ENCODE measurements at places on chromosomes 3 and 15.
A peak's percentile ranks its signal among the peaks of the same experiment; 100 is the strongest.

GRCh38 chr3:105139881-105140560 lies 226.7 kb upstream of the ALCAM start:
- DNase-seq: no peak

DNA sequence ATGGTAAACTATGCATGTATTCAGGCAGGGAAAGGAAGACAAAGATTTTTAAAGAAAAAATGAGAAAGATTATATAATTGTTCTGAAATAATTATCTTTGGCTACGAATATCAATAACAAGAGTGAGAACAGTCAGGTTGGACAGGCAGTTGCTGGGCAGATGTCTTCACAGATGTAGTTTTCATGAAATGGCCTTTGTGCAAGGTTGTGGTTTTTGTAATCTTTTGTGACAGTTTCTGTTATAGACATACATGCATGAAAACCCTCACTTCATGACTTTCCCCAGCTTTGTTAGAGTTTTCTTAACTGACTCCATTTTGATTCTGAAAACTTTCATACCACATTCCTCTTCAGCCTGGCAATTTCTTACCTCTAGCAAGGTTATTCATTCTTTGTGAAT lies 34.9 kb upstream of the SLC25A36 start:
- no peak for DNase-seq

DNA sequence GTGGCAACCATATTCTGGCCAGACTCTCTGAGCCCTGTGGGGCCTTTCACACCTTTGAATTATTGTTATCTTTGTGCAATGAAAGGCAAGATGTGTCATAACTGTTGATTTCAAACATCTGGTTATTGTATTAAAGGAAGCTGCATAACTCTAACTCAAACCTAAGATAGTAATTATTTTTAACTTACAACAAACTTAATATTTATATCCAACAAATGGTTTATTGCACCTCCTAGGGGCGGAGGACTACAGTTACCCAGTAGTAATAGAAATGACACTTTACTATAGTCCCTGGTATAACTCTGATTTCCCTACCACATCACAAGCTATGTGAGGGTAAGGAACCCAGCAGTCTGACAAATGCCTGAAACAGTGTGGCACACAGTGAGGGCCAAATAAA lies 363.9 kb upstream of the SUCLG2 start:
- DNase-seq: no peak

DNA sequence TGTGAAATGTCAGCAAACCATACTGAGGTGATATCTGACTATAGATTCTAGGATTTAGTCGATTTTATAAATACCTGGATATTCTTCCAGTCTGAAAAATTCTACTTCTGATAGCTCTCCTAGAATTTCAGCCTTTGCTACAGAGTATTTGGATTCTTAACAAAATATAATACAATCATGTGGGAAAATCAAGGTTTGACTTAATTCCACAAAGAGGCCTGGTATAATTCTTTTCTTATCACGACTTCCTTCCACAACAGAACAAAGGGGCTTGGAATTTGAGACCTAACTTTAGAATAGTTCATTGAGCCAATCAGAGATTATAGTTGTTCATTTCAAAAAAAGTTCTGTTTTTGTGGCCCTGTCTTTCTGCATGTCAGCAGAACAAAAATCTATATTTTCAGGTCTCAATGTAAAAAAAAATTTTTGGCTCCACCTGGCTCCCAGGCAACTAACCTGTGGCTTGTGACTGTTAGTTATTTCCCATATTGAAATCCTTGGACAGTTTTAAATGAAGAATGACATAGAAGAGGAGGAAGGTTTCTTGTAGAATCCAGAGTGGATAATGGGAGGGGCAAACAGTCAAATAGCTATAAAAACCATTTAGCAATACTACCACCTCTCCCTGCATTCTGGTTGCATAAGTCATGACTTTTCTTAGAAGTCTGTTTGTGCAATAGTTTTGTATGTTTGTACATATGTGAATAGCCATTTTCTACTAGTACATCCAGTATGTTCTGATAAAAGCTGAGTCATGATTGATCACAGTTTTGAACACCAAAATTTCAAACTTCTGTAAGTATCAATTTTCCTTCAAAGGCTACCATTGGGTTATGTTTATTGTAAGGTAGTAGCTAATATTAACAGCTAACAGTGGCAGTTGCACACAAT lies 4.0 kb downstream of the TM4SF1 start:
- peak; percentile 94 for DNase-seq

DNA sequence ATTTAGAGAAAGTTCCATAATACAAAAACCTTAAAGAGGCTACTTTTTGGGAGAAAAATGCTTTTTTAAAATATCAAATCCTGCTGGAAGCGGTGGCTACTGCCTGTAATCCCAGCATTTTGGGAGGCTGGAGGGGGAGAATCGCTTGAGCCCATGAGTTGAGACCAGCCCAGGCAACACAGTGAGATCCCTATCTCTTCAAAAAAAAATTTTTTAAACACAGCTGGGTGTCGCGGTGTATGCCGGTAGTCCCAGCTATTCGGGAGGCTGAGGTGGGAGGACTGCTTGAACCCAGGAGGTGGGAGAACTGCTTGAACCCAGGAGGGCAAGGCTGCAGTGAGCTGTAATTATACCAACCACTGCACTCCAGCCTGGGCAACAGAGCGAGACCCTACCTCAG lies 14.2 kb downstream of the SLTM start:
- DNase-seq: no peak

GRCh38 chr3:155587581-155587980 lies 157.3 kb downstream of the PLCH1 start:
- DNase-seq: no peak

DNA sequence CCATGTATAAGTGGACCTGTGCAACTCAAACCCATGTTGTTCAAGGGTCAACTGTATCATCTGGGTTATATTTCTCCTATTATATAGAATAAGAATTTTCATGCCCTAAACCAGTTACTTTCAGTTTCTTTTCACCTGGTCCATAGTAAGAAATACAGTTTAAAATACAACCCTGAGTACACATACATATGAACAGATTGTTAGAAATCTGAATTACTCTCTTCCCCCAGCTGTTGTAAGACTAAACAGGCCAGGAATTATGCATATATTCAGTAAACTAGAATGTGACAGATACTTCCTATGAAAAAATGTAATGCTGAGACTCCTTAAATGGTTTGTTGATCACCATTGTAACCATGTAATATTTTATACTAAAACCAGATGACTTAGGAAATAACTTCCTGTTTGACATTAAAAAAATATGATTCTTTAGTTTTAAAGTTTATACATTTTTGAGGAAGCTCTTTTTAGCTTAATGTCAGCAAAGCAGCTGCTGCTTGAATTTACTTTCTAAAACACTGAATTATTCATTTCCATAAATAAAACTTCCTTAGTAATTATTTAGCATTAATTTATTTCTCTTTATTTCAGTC lies 52.5 kb upstream of the ZCWPW2 start:
- peak; percentile 18 for DNase-seq

- peak; percentile 1 for DNase-seq
Measured at GRCh38 chr15:33194237-33194636, 277 bp downstream of the FMN1 start.

GRCh38 chr3:53155760-53156159 lies 5.2 kb upstream of the PRKCD start:
- DNase-seq: no peak

DNA sequence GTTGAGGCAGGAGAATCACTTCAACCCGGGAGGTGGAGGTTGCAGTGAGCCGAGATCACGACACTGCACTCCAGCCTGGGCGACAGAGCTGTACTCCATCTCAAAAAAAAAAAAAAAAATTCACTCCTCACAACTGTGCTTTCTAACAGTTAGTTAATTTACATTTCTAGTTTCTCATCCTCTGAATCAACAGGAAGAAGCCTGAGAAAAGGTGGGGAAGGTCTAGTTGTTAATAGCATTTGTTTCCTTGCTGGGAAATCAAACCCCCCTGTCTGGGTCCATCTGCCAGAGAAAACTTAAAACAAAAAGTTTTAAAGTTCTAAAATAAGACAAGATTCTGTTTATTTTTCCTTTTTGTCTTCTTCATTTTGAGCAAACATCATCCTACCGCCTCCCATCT lies 62.3 kb downstream of the TMEM39A start:
- DNase-seq: no peak

- DNase-seq: peak; percentile 28
Measured at GRCh38 chr15:27358751-27359434, 387.9 kb downstream of the GABRG3 start.

DNA sequence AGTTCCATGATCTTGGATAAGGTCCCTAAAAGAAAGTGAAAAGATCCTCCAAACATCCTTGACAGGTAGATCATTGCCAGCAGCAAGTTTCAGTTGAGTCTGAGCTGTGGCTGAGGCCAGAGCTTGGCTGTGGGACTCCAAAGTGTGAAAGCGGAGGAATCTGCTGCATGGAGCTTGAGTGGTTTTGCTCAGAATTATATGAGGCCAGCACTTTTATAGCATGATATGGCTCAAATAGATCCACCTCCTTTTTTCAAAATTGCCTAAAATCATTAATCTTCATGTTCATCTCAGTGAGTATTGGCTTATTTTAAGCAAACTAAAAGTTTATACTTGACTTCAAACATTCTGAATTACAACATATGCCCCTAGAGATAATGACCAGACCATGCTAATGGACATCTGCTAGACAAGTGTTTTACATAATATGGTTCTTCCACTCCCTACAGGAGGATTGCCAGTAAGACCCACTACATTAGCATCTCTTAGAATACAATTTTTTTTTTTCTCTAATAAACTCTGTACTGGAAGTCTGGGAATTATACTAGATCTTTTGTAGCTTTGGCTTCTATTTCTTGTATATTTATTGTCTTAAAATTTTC lies 368.1 kb downstream of the ZPLD1 start:
- no peak for DNase-seq

DNA sequence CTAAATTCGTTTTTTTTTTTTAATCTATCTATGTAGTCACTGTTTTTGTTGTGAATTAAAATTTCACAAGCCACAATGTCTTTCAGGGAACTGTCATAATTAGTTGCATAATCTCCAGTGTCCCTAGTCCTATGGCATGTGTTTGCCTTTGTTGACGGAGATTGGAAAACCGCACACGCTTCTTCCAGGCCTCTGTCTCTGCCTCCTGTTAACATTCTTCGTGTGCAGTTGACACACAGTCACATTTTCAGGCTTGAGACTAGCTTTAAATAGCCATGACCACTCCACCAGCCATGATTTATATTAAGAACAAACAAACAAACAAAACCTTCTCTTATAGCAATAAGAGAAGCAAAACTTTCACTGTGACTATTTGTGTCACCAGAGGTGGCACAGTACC lies 139.8 kb downstream of the DUT start:
- no peak for DNase-seq

DNA sequence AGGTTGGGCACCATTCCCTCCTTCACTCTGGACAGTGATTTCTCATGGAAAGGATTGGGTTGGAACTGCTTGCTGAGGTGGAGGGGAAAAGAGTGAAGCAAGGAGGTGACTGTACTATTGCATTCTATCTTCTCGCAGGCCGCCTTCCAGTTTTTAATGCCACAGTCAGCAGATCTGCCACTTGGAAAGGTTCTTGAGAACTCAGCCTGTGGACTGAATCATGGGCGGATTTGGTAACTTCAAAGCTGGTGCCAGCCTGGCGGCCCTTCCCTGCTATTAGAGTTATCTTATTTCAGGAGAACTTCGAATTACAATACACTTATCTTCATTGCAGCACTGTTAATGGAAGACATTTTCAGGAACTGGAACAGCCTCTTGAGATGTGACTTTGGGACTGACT lies 23.1 kb upstream of the SLC28A2 start:
- DNase-seq: no peak

DNA sequence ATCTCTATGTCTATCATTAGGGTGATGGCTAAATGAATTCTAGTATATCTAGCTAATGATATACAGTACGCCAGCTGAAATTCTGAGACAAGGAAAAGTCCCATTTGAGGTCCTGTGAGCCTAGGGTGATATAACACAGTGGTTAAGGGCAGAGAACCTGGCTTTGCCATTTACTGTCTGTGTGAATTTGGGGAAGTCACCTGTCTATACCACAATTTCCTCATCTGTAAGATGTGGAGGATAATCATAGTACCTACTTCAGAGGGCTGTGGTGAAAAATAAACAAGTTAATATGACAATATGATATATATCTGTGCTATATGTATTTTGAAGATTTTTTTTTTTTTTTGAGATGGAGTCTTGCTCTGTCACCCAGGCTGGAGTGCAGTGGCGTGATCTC lies 9.8 kb upstream of the ANKDD1A start:
- no peak for DNase-seq

GRCh38 chr3:105822171-105823123 lies 46.4 kb downstream of the CBLB start:
- DNase-seq: no peak

DNA sequence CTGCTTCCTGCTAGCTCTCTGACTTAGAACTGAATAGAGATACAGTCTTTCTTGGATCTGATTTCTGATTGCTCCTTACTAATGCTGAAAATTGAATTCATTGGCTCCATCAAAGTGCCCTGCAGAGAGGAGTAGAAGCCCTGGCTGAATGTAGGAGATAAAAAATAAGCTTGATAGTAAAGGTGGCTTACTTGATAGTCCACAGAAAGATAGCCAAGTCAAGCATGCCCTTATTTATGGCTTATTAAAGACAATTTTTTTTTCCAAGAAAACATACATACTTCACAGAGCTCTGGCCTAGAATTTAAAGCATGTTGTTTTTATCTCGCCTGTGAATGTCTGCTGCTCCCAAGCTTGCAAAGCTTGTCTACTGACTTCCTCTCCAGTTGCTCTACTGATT lies 124.6 kb upstream of the CADPS start:
- no peak for DNase-seq

DNA sequence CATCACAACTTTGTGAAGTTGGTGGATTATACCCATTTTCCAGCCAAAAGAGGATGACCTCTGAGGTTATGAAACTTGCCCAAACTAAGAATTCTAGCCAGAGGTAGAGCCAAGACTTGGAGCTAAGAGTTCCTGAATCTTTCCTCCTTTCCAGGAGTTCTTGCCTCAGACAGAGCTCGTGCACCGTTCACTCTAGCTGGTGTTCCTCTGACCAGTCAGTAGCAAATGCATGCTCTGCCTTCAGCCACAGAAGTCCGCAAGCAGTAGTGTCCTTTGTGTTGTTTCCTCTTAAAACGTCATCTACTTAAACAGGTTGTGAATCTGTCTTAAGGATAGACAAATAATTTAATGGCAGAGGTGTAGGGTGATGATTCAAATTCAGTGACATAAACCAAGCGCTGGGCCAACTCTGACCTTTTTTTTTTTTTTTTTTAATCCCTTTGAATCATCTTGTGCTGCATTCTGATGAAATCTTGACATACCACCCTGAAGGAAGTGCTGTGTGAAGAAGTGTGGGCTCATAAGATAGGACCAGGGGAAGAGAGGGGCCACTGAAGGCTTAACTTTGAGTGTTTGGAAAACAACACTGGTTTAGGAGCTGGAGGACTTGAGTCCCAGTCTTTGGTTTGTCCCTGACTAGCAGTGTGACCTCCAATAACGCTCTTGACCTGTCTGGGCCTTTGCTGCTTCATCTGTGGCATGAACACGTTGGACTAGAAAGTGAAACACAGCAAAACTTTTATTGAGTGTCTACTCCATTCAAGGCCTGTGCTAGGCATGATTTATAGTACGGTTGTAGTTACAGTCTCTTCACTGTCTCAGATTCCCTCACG lies 53.4 kb downstream of the ITPR1 start:
- no peak for DNase-seq

- peak; percentile 49 for DNase-seq
Measured at GRCh38 chr15:82663186-82663600, 16.0 kb upstream of the CPEB1 start.

- no peak for DNase-seq
Measured at GRCh38 chr3:146306656-146307455, 56.0 kb upstream of the PLSCR4 start.

- DNase-seq: no peak
Measured at GRCh38 chr3:99355465-99355864, 282.9 kb upstream of the COL8A1 start.

Measured in fibroblast of lung (primary cell).